Cortex of kidney (tissue), 1 donor: ENCODE measurements at places on chromosomes 6 and 20.

DNA sequence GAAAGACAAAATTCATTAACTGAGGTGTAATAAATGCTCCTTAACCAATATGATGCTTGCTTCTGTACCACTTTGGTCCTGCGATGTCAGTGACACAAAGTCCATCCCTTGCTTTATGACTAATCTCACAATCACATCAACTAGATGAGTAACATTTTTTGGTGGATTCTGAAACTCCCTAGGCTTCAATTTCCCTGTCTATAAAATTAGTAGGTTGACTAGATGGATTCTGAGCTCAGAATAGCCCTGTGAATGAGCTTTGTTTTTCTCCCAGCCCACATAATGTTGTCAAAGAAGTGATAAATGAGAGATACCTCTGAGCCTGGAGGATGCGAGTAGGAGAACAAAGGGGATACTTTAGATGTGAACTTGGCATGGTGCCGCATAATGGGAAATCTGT is 9.1 kb downstream of the TXLNB start:
- no peak for DNase-seq

DNA sequence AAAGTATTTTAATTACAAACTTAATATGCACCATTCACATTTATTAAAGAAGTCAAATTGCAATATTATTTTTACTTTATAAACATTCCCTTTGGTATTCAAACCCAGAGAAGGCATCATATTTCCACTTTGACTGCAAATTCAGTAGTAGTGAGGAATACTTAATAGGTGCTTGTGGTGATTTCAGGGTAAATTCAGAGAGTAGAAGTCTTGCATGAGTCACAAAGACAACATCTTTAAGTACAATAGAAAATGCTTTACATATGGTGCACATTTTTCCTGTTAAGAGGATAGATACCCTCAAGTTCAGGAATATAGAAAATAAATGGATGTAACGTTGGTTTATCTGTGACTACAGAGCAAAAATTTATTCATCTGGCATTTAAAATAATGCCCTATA is 390.2 kb downstream of the TENT5A start:
- no peak for DNase-seq

- DNase-seq = no peak
These were observed 27.4 kb downstream of the GLP1R start for GRCh38 chr6:39075807-39076622.

- no peak for DNase-seq
These were observed at the start of gene VSTM2L for GRCh38 chr20:37902504-37903313. Gene VSTM2L, plus strand, starts transcription at chr20:37903127. Its CDS starts 224 bp downstream, at chr20:37903351.

GRCh38 chr6:20565342-20565741 is 31.1 kb downstream of the CDKAL1 start:
- DNase-seq = no peak
